Stimulated activated CD8-positive, alpha-beta memory T cell treated with anti-CD3 and anti-CD28 coated beads, Interleukin-2, amount 100 ng/mL, for 48 hours (primary cell): ENCODE measurements at places on chromosomes 11 and 22.

DNA sequence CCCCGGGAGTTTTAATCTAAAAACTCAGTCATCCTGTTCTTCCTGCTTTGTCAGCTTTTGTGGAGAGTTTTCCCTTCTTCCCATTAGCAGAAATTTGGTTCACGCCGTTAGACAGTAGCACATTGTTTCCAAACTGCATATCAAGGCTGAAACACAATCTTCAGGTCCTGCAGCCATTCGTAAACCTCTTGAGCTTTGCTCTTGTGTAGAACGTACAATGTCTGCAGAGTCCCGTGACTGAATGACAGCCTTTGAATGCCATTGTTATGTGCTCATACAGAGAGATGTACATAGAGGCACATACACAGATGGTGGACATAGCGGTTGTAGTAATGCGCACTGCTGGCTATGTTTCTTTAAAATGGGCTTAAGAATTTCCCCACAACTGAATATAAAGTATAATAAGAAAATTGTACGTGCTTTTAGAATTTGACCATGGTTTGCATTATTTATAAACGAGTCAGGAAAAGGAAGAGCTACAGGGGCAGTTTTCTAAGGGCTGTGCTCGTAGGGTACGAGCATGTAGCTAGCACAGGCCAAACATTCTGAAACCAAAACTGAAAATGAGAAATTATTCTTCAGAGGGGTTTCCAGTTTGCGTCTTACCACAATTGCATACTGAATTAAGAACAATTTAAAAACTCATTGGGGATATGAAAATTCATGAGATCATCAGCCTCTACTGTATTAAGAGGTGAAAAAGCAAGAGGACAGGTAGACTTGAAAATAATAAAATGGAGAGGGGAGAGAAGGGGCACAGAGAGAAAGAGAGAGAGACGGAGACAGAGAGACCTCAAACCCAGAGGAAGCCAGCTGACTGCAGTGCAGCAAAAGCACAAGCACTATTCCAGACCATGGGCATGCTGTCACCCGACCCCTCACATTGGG, 310.1 kb downstream of the CADM1 start:
- no peak for DNase-seq

GRCh38 chr22:17314487-17314886, 54.8 kb upstream of the CECR2 start:
- no peak for DNase-seq

DNA sequence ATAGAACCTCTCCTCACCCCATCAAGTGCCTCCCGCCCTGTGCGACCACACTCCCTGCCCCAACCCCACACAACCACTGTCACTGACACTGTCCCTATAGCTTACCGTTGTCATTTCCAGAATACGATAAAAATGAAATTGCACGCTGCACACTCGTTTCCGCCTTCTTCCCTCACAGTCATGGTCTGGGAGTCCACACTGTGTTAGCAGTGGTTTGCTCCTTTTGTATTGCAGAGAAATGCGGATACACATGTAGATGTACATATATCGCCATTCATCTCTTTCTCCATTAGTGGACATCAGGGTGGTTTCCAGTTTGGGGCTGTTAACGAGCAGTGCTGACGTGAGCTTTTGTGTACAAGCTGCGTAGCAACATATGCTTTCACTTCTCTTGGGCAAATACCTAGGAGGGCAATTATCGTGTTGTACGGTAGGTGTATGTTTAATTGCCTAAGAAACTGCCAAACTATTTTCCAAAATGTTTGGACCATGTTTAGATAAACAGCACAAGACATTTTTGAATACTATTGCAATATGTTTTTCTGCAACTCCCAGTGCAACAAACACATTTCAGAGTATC, 59.2 kb upstream of the CD5 start:
- DNase-seq, result no peak

DNA sequence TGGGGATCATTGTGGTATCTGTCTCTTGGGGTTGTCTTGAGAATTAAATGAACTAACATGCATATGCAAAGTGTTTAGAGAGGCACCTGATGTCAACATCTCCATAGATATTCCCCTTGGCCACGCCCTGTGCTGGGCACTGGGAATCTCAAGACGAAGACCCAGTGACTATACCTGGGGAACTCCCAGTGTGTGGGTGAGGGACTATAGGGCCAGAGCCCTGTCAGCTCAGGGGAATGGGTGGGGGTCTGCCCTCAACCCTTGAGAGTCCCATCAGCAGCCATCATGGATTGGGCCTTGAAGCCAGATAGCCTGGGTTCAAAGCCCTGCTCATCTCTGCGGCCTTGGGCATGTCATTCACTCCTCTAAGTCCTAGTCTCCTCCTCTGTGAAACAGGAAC, 21.6 kb upstream of the LMO1 start:
- DNase-seq, result no peak

DNA sequence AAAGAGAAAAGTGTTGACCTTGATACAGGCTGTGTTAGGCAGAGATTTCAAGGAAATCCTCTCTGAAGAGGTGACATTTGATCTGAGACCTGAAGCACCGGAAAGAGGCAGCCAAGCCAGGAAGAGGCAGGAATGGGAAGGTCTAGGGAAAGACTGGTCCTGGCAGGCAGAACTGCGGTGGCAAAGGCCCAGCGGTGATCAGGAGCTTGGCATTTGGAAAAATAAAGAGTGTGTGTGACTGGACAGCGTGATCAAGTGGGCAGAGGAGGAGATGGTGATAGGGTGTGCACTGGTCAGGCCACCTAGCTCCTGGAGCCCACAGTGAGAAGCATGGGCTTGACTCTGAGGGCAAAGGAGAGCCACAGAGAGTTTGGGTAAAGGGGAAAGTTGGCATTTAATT, 27.2 kb upstream of the GAB4 start:
- DNase-seq, result no peak

- no peak for DNase-seq
Observed at GRCh38 chr11:65186701-65187100, 5.0 kb downstream of the CAPN1 start.

GRCh38 chr11:115605871-115606497, 101.8 kb upstream of the CADM1 start:
- no peak for DNase-seq

DNA sequence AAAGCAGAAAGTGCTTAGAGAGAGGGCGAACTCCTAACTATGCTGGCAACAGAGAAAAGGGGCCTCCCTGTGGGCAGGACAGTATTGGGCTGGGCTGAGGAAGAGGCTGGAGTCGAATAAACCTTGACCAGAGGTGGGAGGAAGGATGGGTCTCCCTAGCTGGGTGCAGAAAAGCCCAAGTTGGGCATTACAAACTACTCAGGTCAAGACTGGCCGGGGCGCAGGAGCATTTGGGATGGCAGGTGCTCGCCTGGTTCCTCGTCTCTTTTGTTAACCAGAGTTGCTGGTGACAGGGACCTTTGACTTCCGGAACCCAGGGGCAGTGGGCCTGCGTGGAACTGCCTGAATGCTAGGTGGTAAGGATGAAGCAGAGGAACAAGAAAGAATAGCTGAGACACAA, 80.3 kb upstream of the SHISAL1 start:
- DNase-seq, result no peak

- DNase-seq, result no peak
Observed at GRCh38 chr22:26701323-26701722, 43.9 kb downstream of the MIAT start.

- no peak for DNase-seq
Observed at GRCh38 chr22:47750086-47750485, 987.6 kb downstream of the TBC1D22A start.

DNA sequence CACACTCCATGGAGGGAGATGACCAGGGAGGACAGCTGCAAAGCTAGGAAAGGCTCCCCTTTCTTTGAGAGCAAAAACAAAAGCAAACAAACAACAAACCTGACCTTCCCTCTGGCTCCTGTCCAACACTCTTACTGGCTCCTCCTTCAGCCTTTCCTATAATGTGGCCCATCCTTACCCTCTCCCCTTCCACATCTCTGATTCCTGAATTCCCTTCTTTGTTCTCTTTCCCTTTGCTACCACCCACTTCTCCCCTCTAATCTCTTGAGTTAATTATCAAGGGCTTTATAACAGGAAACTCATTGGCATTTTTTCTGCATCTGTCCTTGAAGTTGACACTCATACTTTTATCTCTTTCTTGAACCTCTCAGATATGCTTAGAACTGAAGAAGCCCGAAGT, 56.3 kb downstream of the ZNF280B start:
- DNase-seq, result no peak

- DNase-seq, result no peak
Observed at GRCh38 chr22:19971276-19972124, 29.9 kb upstream of the TXNRD2 start.

GRCh38 chr11:23295241-23295640, 435.0 kb upstream of the CCDC179 start:
- DNase-seq, result no peak

DNA sequence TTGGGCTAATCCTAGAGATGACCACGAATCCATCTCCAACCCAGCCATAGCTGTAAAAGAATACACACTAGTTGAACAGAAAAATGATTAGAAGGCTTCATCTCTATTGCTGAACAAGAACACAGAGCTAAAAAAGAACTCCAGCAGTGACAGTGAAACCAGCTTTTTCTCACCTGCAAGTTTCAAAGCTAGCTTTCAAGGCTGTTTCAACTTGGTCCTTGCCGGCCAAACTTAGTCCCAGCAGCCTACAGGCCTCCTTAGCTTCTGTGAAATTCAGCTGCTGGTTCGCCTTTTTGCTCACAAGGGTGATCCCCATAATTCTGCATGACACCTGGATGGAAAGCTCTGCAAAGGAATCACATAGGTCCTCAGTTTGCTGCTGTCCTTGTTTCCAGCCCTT, 4.4 kb downstream of the LYVE1 start:
- no peak for DNase-seq

DNA sequence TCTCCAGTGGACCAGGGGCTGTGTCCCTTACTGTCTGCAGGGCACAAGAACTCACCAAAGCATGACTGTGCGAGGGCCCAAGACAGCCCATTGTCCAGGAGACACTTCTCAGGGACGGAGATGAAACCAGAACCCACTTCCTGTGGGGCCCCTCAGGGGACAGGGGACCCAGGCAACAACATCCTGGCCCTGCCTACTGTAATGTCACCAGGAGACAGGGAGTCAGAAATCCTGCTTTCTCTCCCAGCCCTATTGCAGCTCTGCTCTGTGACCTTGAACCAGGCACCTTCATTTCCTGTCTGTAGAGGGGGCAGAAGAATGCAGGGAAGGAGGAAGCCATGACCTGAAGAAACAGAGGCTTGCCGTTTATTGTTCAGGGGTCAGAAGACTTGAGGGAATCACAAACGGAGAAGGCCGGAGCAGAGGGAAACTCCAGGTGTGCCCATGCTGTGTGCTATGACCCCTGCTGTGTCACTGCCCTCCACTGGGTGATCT, 98.0 kb downstream of the NAT10 start:
- DNase-seq, result no peak
